Cortex of kidney (tissue), 1 donor: ENCODE measurements at places on chromosomes 12 and 14.

DNA sequence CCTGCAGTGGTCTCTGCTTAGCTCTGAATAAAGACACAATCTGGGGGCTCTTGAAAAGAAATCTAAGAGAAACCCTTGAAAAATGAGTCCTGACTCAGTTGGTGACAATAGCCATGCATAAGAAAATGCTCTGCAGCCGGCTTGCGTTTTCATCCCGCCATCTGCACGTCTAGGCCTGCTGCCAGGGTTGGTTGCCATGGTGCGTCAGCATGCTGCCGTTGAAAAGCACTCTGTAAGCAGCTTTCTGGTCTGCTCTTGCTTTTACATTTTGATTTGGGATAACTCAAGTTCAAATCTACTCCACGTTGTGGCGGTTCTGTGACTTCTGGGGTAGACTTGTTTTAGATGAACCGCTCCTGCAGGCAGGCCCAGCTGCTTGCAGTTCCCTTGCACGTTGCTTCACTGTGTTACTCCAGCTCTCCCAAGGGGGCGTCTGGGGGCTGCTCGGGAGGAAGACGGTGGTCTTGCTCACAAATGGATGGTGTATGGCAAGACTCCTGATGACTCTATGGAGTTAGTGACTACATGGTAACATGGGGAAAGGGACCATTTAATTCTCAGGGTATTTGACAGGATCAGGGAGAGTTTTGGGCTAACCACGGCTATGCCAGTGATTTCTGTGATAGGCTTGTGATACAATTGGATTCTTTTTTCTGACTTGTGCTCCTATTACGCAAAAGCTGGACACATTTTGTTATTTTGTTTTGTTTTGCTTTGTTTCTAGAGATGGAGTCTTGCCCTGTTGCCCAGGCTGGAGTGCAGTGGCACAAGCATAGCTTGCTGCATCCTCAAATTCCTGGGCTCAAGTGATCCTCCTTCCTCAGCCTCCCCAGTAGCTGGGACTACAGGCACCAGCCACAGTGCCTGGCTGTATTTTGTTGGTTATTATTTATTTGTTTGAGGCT lies 15.8 kb downstream of the WNT5B start:
- DNase-seq = no peak

DNA sequence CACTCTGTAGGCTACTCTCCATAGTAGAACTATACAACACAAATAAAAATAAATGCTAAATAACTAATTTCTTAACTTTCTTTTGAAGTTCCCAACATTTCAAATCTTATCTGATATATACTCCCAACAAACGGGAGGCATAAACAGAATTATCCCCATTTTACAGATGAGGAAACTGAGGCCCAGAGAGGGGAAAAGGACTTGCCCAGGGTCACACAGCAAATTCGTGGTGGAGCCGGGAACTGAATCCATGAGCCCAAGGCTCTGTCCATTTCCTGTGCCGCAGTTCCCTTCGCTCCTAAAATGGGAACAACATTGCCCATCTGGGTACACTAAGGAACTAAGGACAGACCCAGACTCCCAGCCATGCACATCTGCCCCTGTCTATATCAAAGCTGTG lies 12.2 kb downstream of the ZNF384 start:
- DNase-seq = no peak

DNA sequence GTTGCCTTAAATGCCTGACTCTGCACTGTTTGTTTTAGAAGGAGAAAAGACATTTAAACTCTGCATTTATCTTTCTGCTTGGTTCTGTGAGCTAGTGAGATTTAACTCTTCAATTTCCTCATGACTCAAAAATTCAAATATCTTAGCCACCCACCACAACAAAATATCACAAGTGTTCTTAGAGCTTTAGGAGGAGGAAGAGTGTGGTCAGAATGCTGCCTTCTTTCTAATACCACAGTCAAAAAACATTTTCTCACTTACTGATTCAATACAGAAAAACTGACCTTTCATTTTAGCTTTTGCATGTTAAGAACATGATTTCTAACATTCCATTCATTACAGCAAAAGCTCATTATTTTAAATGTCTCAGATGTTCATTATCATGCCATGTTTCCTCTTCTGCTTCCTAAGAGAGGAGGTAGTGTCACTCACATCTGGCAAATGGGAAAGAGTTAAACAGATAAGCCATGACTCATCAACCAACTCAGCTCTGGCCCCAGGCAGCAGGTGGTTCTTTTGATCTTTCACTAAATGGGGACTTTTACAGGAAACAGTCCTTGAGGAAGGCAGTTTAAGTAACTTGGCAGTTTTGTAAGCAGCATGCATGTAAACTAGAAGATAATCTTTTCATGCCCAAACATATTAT lies 56.4 kb upstream of the RNU6-8 start:
- DNase-seq = no peak

DNA sequence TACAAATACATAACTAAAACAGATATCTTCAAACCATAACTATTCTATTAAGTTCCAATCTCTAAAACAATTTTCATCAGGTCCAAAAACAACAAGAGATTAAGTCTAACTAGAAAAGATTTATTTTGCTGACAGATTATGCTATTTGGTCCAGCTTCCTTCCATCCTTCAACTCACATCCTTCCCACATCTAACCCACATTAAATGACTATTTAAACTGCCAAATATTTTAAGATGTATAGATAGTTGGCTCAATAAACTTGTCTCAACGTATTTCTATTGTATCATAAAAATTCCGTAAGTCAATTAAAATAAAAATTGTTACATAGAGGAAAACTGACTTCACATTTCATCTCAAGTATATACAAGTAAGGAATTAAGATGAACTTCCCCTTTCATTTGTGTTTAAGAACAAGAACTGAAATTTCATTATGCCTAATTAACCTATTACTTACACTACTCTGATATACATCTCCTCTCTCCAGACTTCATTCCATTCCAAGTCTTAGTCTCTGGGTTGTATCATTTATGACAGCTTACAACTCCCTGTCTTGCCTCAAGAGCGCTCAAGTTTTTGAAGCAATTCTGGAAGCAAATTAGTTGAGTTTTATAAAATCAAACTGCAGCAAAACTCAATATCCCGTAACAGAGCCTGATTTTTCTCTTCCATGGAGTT lies 25.4 kb downstream of the PAWR start:
- DNase-seq = no peak

DNA sequence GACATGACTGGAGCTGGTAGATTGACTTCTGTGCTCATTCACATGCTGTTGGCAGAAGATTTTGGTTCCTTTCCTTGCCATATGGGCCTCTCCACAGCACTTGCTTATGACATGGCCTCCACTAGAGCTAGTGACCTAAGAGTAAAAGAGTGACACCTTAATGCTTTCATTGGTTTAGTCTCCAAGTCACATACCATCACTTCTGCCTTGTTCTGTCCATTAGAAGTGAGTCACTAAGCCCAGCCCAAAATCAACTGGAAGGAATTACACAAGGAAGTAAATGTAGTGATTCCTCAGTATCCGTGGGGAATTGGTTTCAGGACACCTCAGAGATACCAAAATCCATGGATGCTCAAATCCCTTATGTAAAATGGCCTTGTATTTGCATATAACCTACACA lies 81.3 kb downstream of the PPHLN1 start:
- no peak for DNase-seq

- no peak for DNase-seq
Observed at GRCh38 chr14:50057331-50057730, 59.0 kb downstream of the VCPKMT start.

DNA sequence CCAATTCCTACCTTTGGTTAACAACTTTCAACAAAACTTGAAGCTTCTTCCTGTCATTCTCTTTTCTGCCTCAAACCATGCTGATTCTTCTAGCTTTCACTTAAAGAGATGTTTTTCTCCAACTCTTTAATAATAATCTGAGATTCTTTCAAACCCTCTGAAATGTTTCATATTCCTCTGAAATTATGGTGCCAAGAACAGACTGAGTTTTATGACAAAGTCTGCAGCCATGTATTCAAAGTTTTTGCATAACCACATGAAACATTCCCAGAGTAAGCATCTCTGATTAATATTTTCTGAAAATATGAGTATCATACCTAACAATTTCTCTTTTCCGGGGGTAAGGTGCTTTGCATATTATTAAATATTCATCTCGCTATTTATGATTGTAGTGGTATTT lies 59.1 kb upstream of the DCN start:
- no peak for DNase-seq

GRCh38 chr12:116293687-116294453 lies 16.4 kb upstream of the MED13L start:
- DNase-seq = no peak

- no peak for DNase-seq
Observed at GRCh38 chr12:91059211-91059610, 1.4 kb upstream of the KERA start.

DNA sequence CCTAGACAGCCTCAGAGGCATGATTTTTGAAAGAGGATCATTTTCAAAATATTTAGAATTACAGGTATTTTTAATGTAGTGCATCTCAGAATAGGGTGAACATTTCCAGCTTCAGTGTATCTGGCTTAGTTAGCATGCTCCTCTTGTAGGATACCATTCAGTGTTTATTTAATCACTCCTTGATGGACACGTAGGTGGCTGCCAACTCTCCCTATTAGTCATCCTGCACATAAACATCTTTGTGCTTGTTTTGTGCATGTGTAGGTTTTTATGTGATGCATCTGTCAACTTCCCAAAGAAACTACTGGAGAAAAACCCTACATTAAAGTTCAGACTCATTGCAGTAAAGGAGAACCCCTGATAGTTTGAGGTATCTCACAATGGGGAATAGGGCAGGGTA lies 52.5 kb upstream of the RBM19 start:
- no peak for DNase-seq

GRCh38 chr14:38001501-38001900 lies 206.2 kb upstream of the SSTR1 start:
- DNase-seq = no peak

GRCh38 chr12:8648576-8649205 lies 13.9 kb downstream of the MFAP5 start:
- DNase-seq = no peak

GRCh38 chr14:68969278-68970033 lies 9.6 kb downstream of the ACTN1 start:
- no peak for DNase-seq

DNA sequence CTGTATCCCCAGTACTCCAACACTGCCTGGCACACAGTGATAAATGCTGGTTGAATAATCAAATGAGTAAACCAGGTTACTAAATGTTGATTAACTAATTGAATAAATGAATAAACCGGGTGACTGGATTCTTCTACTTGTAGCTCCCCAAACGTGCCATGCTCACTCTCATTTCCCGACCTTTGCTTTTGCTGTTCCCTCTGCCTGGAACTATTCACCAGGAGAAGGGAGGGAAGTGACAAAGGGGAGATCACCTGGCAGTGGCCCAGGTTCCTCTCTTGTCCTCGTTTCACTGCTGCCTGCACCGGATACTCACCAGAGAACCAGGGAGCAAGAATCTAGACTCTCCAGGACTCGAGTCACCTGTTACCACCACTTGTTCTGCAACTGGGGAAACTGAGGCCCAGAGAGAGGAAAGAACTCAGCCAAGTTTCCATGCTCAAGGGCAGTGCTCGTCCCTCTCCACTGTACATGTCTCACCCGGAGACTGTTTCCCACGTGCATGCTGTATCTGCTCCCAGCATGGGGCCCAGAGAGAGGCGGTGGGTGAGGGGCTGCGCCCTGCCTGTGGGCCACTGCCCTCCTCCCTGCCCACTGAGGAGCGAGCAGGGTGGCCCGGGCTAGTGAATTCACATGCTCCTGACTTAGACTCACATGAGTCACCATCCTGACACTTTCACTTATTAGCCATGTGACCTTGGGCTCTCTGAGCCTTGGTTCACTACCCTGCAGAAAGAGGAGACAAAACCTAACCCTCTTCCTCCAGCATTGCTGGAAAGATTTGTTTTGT lies 17.7 kb upstream of the POP5 start:
- no peak for DNase-seq

DNA sequence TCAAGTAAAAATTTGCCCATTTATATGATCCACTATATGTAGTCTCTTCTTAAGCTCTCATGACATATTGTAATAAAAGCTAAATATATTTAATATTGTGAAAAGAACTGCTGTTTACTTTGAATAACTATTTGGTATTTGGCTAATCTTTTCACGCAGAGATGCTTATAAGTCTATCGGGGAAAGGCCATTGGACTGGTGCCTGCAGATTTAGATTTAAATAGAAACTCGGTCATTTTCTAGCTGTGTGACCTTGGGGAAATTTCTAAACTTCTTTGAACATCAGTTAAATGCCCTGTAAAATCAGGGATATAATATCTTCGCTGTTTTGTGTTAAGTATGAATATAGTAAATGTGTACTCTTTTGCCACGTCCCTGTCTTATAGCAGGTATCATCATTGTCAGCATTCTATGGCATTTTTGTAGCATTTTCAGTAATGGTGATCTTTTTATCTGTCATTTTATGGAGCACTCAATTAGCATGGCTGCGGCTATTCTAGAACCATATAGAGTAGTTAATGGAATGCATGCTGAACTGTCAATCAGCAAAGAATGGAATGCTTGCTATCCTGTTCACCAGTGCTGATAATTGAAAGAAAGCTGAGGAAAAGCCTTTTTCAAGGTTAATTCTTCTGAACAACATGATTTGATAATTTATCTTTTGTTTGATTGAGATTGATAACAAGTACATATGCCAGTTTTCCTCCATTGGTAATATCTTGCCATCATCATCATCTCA lies 181.2 kb downstream of the TMTC2 start:
- no peak for DNase-seq

DNA sequence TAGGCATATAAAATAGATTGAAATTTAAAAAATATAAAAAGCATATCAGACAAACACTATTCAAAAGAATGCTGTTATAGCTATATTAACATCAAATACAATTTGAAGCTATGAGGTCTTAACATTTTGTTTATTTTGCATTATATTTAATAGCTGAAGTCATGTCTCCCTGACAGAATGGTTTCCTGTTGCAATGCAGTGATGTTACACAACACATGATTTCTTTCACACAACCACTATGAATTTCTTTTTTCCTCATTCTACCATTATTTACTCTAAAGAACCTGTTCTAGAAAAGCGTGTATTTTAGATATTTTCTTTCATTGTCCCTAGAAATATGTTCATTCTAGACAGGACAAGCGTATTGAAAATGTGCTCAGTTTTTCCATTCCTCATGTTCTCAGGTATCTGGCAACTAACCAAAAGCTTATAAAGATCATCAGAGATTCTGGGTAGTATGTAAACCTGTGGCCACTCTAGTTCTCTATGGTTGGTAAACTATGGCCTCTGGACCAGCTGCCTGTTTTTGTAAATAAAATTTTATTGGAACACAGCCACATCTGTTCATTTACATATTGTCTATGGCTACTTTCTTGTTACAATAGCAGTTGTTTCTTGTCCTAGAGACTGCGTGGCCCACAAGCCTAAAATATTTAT lies 183.8 kb downstream of the FOXA1 start:
- no peak for DNase-seq

GRCh38 chr14:59313144-59313651 lies 124.7 kb downstream of the DAAM1 start:
- DNase-seq = no peak

- no peak for DNase-seq
Observed at GRCh38 chr12:62113366-62114011, 146.7 kb upstream of the USP15 start.

GRCh38 chr12:94792693-94793092 lies 142.3 kb upstream of the TMCC3 start:
- DNase-seq = no peak

GRCh38 chr14:74239848-74240793 lies 872 bp downstream of the VSX2 start:
- DNase-seq = no peak
